ENCODE measurements at places on chromosomes 6 and 20.

DNA sequence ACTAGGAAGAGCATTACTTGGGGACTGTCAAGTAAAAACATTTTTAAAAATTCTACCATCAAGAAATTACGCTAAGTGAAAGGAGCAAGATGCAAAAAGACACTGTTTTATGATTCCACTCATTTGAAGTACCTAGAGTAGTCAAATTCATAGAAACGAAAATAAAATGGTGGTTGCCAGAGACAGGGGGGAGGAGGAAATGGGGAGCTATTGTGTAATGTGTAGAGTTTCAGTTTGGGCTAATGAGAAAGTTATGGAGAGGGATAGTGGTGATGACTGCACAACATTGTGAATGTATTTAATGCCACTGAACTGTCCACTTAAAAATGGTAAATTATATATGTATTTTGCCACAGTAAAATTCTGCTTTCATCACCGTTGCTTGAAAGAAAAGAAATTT is 83.8 kb downstream of the UST start:
- no peak for DNase-seq

DNA sequence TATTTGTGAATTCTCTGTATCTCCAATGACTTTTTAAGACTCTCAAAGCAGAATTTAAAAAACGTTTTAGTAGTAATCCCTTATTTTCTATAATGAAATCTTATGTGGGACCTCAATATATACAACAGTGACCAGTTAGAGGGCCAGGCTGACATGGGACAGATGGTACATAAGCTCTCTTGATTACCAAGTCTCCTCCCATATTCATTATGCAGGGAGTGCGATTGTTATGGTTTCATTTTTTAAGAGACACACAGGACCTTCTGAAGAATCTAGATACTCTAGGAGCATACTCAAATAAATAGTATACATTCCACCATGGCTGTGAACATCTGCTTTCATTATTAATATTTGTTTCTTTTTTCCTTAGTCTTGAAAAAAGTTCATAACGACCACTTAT is 43.5 kb downstream of the GCLC start:
- no peak for DNase-seq

GRCh38 chr6:43709654-43710303 is 22.2 kb upstream of the MRPS18A start:
- no peak for DNase-seq

GRCh38 chr6:137698636-137699030 is 168.4 kb upstream of the TNFAIP3 start:
- no peak for DNase-seq

- DNase-seq = no peak
These were observed 167.8 kb downstream of the PAX1 start for GRCh38 chr20:21873291-21873690.

DNA sequence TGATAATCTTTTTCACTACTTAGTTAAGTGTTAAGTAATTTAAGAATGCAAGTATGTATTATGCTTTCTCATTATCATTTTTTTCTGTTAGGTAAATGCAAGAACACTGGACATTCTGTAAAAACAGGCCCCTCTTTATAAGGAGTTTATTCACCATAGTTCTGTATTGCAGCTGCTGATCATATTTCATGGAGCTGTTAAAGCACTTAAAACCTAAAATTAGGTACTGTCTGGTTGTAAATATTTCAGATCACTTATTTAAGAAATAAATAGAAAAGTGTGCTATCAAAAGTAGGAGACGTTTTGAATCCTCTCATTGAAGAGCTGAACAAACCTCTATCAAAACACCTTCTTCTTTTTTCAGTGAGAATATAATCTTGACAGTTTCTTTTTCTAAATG is 3.9 kb downstream of the EYA4 start:
- no peak for DNase-seq

- DNase-seq = no peak
These were observed 619.4 kb upstream of the CDH4 start for GRCh38 chr20:60632391-60633262.

DNA sequence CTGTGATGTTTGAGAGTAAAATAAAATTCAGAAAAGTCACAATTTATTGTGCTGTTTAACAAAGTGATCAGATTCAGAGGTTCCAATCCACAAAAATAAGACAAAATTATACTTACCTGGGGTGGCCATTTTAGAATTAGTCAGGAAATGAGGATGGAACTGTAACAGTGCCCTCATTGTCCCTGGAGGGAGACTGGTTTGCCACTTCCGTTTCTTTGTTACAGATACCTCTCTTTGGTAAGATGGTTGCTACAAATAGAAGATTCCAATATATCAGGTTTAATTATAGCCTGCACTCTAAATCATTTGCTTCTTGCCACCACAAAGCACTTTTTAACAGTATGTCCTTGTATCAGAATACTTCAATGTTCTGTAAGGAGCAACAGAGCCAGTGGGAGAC is 95.6 kb downstream of the CTNNBL1 start:
- DNase-seq = no peak

GRCh38 chr20:38620441-38620840 is 18.8 kb downstream of the ARHGAP40 start:
- DNase-seq = no peak

DNA sequence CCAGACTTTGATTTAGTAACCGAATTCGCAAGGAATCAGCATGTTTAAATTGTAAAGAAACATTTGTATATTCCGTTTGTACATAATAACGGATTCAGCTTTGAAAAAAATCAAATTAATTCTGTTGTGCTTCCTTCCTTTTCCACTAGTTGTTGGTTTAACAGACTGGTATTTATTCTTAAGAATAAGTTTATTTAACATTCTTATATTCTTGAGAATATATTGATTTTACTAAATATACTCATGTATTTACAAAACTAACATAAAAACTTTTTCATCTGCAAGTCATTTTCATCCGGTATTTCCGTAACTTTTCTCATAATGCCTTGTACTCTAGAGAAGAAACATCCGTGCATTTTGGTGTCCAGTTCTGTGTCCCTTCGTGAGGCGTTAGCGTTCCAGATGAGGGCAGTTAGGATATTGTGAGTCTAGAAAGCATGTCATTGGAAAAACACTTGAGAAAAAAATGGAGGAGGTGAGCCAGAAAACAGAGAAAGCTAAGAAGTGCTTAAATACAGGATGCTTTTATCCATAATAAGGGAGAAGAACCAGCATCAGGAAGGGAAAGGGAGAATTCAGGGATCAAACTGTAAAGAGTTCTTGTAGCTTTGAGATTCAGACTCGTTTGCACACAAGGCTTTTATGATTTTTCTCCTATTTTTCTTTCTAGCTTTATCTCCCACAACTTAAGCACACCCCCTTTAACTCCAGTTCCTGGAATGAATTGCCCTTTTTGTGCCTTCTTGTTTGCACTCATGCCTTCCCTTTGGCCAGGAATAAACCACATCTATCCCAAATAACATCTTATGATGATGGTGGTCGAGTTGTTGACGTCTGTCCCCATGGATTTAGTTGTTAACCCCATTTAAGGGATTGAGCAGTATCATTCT is 1.8 kb downstream of the WRNIP1 start:
- no peak for DNase-seq

DNA sequence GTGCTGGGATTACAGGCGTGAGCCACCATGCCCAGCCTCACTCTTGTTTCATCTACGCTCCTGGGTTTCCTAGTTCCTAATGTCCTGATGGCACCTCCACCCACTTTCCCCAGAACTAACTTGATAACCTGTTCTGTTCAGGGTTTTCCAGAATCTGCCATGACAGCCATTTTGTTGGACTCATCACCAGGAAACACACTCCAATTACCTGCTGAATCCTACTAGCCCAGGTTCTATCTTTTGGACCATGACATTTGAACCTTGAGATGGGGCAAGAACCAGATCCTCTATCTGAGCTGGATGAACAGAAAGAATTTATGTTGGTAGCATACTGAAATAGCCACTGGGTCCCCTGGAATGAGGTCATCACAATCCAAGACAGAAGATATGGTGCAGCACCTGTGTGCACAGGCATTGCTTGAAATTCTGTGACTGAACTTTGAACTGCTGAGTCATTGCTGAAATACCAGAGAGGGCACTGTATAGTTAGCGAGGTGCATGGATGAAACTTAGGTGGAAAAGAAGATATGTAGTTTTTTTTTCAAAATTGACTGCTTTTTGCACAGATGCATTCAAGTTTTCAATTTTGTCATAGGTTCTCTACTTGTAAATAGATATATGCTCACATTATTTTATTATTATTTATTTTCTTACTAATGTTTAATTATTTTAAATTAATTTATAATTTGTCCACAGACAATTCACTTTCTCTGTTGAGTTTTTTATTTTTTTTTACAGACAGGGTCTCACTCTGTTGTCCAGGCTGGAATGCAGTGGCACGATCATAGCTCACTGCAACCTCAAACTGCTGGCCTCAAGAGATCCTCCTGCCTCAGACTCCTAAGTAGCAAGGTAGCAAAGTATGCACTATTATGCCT is 42.8 kb upstream of the TASP1 start:
- DNase-seq = no peak

Measured in NCI-H187 (cell line).